ENCODE measurements at places on chromosomes 5 and 9.
A peak's percentile ranks its signal among the peaks of the same experiment; 100 is the strongest.

DNA sequence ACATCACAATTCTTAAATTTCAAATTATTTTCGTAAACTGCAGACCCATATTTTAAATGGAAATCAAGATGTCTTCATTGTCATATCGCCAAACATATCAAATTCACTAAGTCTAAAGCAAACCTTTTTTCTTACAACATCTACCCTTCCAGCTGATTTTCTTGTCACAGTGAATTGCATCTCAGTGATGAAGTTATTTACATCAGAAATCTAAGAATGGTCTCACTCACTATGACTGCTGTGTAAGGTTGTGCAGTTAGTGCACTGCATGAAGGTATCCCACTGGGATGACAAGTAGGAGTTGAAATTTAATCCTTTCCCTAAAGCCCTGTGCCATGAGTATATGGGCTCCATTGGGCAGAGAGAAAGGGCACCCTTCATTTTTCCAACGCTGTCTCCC is 399.4 kb upstream of the ITGA1 start:
- no peak for DNase-seq

- DNase-seq = no peak
These were observed 1.6 kb upstream of the TGFBR1 start for GRCh38 chr9:99103054-99103895.

DNA sequence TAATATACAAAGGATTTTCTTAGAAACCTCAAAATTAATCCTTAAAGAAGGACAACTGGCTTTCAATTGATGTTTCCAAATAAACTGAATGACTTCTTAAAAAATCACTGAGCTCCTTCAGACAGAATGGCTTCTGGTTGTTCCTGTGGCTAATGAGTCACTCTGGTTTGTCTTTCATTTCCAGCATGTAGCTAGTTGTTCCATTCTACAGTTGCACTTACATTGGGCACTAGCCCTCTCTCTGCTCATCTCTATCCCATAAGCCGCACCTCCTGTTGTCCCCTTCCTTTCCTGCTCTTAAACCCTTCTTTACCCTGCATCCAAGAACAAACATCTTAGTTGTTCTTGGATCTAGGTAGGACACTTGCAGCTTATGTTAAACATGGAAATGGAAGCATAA is 235.3 kb upstream of the HAPLN1 start:
- DNase-seq = peak; percentile 2

DNA sequence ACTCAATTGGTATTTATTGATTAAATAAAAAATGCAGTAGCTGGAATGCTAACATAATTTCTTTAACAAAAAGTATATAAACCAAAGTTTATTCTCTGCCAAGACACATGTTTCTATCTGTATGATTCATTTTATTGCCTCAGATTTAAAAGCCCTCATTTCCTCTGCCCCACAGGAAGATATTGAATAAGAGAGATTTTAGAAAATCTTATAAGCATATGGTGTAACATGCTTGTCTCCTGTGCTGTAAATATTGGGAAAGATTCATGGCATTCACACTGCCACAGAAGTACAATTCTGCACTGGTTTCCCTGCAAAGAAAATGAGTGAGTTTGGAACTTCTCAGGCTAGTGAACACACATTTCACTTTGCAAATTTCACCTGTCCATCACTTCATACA is 134.9 kb upstream of the FBXL7 start:
- no peak for DNase-seq

DNA sequence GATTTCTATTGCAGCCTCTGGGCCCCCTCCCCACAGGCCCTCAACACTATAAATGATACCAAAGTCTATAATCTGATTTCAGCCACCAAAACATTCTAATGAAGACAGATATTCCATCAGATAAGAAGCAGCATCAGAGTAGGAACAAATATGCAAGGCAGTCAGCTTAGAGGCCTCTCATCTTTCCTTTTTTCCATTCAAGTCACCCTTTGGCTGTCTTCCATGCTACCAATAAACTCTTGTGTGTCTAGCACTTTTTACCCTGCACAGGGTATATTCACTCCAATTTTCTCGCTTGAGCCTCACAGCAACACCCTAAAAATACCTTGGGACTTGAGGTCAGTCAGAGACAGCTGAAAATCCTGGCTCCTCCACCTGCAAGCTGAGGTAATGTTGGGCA is 193.7 kb downstream of the BRINP1 start:
- no peak for DNase-seq

GRCh38 chr9:98171176-98171925 is 21.1 kb downstream of the CORO2A start:
- DNase-seq = no peak

- no peak for DNase-seq
These were observed 164.1 kb downstream of the HSD17B3 start for GRCh38 chr9:96137671-96138429.

DNA sequence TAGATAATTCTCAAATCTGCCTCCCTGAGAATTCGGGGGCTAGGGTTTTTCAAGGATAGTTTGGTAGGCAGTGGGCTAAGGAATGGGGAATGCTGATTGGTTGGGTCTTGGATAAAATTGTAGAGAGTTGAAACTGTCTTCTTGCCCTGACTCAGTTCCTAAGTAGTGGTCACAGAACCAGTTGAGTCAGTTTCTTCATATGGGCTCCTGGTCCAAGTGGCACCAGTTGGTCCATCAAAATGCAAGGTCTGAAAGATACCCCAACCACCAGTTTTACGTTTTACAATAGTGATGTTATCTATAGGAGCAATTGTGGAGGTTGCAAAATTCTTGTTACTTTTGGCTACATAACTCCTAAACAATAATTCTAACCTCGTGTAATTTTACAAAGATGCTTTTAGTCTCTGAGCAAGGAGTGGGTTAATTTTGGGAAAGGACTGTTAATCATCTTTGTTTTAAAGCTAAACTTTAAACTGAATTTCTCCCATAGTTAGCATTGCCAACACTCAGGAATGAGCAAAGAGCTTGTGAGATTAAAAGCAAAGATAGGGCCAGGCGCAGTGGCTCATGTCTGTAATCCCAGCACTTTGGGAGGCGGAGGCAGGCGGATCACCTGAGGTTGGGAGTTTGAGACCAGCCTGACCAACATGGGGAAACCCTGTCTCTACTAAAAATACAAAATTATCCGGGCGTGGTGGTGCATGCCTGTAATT is 7.7 kb downstream of the CDK7 start:
- no peak for DNase-seq

GRCh38 chr9:35598866-35599590 is 6.0 kb upstream of the TESK1 start:
- no peak for DNase-seq

DNA sequence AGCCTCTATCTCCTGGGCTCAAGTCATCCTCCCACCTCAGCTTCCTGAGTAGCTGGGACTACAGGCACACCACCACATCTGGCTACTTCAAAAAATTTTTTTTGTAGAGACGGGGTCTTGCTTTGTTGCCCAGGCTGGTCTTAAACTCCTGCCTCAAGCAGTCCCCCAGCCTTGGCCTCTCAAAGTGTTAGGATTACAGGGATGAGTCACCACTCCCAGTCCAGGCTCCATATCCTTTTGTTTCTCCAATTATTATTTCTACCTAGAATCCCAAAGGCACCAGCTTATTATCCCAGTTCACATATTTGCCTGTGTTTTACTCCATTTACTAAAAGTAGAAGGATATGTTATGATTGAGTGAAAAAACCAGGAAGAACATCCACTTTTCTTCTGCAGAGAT is 84.9 kb downstream of the TEK start:
- DNase-seq = no peak

- DNase-seq = no peak
These were observed at the start of gene NREP for GRCh38 chr5:111756581-111757354. TSS of gene NREP (minus strand) at chr5:111757194. CDS start at chr5:111755772, 1,422 bp downstream.

- no peak for DNase-seq
These were observed 135.9 kb downstream of the GADD45G start for GRCh38 chr9:89740722-89741121.

- no peak for DNase-seq
These were observed 5.5 kb downstream of the ANGPTL2 start for GRCh38 chr9:127116957-127117356.

GRCh38 chr9:129988607-129989361 is 54.2 kb downstream of the FNBP1 start:
- DNase-seq = no peak

GRCh38 chr9:113962396-113962795 is 86.3 kb downstream of the ZNF618 start:
- no peak for DNase-seq

DNA sequence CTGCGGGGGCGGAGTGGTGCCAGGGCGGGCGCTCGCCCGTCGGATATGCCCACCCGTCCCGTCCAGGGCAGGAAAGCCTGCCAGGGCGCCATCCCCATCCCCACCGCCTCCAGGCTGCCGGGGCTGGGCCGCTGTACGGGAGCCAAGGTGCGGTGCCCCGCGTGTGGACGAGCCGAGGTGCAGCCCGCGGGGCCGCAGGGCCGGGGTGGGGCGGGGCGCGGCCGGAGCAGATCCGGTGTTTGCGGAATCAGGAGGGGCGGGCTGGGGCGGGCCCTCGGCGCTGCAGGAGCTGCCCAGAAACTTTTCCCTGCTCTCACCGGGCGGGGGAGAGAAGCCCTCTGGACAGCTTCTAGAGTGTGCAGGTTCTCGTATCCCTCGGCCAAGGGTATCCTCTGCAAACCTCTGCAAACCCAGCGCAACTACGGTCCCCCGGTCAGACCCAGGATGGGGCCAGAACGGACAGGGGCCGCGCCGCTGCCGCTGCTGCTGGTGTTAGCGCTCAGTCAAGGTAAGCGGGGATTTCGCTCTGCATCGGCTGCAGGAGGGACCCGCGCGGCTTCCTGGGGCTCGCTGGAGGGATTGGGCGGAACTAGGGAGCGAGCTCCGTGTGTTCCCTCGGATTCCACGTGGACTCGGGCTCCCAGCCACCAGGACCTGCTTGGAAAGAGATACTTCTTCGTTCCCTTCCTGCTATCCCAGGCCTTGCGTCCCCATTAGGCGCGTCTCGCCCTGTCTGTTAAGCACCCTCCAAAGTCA is at the start of gene ITGA2:
ITGA2 (plus strand) TSS at position 328 of the 756 bp plus-strand sequence; CDS start at position 445, 117 bp downstream.
- DNase-seq = no peak

DNA sequence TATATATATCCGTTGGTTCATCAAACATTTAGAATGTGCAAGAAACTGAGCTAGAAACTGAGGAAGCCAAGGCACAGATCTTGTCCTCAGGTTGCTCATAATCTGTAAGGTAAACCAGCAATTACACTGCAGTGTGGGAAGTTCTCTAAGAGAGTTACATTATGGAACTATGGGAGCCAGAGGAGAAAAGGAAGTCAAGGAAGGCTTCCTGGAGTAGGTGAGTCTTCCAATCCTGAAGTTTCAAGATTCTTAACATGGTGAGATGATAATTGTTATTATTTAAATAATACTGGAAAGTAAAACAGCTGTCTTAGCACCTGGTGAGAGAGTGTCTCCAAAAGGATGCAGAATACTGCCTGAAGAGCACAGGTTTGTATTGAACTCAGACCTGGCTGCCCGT is 44.2 kb downstream of the PDE6A start:
- DNase-seq = no peak

DNA sequence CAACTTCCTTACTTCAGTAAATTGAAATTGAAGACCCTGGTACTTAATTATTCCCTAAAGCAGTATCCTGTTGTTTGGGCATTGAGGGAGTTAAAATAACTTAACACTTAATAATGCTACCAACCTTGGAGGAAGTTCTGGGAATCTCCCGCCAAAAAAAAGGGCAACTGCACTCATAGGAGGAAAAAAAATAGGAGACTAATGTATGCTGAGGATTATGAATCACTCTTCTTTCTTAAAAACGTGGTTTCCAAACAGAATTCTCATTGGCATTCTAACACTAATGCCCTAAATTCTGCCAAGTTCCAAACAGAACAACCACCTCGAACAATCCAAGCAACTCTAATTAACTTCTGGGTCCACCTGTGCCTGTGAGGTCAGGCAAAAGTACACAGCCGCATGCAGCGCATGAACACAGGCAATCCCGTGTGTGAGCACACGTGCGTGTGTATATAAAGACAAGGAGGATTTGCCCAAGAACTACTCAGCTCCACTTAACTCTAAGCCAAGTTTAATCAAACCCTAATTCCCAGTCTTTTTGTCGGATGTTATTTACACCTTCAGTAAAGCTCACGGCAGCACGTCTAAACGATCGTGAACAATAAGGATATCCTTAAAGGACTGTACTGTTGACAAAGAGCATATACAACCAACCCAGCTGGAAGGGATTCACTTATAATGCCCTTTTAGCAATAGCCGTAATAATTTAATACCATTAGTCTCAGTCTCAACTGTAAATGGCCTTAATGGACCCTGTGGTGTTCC is 78.4 kb downstream of the EBF1 start:
- no peak for DNase-seq

- no peak for DNase-seq
These were observed 23.6 kb upstream of the HMHB1 start for GRCh38 chr5:143788401-143788800.

GRCh38 chr5:148791696-148792095 is 34.7 kb upstream of the ADRB2 start:
- DNase-seq = no peak

DNA sequence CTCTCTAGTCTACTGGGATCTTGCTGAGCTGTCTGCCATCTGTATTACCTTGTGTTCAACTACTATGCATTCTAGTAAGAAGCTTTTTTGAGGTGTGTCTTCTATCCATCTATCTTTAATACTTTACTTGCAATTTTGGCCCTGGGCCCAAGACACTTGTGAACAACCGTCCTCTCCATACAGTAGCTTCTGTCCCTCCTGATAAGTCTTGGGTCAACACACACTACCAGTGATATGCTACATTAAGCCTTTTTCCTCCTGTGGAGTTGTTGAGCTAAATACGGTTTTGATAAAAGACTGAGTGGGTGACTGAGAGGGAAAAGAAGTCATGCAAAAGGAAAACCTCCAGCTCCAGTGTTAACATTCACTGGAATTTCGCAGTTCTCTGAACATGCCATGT is 133.3 kb upstream of the PCA3 start:
- no peak for DNase-seq

GRCh38 chr9:89049646-89050045 is 58.4 kb downstream of the S1PR3 start:
- no peak for DNase-seq

DNA sequence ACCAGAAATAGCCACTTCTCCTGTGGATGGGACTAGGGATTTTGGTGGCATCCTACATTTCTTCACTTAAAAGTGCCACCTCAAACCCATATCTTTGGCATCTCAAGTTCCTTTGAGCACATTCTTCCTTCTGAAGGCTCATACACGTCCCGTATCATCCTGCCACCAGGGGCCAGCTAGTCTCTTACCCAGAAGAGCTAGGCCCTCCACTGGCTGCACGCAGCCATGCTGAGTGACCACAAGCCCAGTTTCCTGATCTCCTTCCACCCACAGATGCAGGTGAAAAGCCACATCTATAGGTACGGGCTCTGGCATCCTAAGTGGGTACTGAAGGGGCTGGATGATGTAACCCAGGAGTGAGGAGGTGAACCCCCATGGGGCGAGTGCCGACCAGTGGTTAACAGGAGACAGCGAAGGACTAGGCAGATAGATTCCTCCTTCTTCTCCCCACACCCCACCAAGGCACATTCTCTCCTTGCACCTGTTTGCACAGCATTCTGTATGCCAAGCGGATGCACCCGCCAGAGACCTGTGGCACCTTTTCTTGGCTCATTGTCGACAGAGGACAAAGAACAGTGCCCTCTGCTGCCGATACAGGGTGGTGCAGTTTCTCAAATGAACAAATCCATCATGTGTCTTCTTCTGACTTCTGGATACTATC is 14.4 kb upstream of the SCGB3A1 start:
- DNase-seq = no peak

Measured in epithelial cell of proximal tubule (primary cell).